Activated CD4-positive, CD25-positive, alpha-beta regulatory T cell treated with anti-CD3 and anti-CD28 coated beads, Interleukin-2, amount 50 U/mL, for 24 hours (primary cell): ENCODE measurements at places on chromosomes 12 and 14.
A peak's percentile ranks its signal among the peaks of the same experiment; 100 is the strongest.

DNA sequence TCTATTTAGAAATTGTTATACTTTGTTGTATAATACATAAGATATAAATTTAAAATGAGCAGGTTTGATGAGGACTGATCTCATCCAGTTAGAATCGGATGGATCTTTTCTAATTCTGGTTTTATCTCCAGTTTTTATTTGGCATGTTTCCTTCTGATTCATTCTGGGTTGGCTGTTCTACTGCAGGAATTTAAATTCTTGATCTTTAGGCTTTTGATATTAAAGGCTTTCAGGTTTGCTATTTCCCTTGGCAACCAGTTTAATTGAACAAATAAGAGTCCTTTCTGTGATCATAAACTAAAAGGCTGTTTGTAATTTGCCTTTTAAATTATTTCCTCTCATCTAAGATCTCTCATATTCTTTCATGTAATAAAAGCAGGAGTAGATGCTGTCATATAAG, 83.4 kb downstream of the PDE6H start:
- ATAC-seq = no peak

- ATAC-seq = no peak
These were observed 2.6 kb downstream of the ELK3 start for GRCh38 chr12:96196781-96197180.

- peak; percentile 8 for ATAC-seq
These were observed 62.5 kb downstream of the CCDC88C start for GRCh38 chr14:91354979-91355685.

- ATAC-seq = peak; percentile 35
These were observed 12.7 kb upstream of the SLC16A7 start for GRCh38 chr12:59583003-59583712.

DNA sequence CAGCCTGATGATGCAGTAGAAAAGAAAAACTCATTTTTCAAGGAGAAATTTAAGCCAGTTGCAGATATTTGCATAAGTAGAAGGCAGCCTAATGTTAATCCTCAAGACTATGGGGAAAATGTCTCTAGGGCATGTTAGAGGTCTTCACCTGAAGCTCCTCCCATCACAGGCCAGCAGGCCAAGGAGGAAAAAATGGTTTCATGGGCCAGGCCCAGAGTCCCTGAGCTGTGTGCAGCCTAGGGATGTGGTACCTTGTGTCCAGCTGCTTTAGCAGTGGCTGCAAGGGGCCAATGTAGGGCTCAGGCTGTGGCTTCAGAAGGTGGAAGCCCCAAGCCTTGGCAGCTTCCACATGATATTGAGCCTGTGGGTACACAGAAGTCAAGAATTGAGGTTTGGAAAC, 1946.7 kb upstream of the FLRT2 start:
- no peak for ATAC-seq

DNA sequence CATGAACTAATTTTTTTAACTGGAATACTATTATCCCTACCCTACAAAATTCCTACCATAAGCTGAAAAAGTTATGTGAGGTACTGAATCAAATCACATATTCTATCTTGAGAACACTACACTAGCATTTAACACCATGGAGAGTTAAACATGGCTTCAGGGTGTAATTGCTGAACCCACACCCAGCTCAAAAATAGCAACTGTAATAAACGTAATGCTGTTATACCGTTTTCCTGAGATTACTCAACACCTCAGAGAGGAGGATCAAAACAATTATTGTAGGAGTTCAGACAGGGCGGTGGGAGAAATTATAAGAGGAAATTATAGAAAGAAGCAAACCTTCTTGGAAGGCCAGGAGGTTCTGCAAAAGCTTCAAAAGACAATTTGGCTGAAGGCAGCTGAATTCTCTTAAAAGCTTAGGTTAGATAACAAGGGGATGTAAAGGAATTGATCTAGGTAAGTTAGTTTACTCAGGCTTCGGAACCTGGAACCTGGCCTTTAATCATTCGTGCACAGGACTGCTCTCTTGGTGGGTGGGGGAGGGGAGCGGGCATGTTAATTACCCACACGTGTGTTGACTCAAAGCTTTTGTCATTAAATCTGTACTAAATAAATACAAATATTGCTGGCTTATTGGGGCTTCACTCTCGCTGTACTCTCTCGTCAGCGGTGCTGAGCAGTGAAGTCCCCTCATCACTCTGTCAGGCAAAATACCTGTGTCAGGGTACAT, 12.1 kb upstream of the IPO8 start:
- no peak for ATAC-seq

- no peak for ATAC-seq
These were observed 29.5 kb downstream of the CCDC198 start for GRCh38 chr14:57464008-57464730.

DNA sequence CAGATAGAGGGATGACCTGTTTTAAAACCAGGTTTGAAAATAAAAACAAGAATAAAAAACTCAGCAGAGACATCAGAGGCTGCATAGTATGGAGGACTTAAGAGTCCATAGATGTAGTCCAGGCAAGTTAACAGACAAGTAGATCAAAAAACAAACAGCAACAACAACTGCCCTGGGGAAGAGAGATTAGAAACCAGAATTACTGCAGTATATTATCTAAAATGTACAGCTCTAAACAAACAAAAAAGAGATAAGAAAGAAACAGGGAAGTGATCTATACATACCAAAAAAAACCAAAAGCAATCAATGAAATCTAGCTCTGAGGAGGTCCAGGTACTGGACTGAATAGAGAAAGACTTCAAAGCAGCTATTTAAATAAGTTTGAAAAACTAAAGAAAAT, 48.8 kb downstream of the ACSM4 start:
- no peak for ATAC-seq

DNA sequence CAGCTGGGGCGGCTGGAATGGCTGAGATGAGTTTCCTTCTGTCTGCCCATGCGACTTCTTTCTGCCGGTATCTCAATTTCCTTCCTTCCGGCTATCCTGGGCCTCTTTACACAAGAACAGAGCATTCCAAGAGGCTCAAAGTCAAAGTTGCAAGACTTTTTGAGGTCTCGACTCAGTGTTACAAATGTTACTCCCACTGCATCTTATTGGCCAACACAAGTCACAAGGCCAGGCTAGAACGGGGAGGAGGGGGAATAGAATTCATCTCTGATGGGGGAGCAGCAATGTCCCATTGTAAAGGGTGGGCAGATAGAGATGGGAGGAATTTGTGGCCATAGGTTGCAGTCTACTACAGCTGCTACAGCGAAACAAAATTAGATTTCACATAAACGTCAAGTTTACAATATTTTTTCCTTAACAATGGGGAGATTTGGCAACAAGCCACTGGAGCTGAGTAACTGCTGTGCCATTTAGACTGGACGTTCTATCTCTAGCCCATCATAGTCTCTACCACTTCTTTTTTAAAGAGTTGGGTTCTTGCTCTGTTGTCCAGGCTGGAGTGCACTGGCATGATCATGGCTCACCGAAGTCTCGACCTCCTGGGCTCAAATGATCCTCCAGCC, 9.5 kb upstream of the NYNRIN start:
- no peak for ATAC-seq

DNA sequence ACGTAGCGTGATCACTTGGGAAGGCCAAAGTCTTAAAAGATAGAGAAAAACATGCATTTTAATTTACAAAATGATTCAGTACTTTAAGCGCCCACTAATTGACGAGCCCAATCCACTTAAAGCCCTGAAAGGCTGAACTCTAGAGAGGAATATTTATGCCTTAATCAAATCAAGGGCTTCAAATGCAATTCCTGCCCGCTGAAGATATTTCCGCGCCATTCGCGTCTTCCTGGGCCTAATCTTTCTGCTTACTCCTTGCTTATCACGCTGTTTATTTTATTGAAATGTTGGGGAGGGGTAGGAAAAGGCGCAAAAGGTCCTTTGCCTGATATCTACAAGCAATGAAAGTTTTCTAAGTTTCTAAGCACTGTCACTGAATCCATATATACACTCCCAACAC, 4.0 kb downstream of the TBX3 start:
- ATAC-seq = no peak

DNA sequence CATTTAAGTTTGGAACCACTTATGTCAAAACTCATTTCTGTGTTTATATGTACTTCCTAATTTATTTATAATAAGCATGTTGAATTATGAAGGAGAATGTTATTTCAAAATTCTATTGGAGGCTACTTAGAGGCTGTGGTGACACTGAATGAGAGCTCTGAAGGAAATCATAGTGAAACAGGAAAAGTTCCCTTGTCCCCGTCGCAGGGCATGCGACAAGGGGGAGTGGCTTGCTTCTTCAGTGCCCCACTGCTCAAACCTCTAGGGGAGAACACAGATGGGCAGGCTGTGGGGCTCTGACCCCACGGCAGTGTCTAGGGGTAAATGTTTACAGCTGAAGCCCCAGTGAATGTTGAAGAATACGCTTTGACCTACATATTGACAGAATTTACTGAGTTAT, 261.9 kb downstream of the RAD51B start:
- no peak for ATAC-seq

- no peak for ATAC-seq
These were observed 1.7 kb downstream of the HNF1A start for GRCh38 chr12:120979862-120980696.

DNA sequence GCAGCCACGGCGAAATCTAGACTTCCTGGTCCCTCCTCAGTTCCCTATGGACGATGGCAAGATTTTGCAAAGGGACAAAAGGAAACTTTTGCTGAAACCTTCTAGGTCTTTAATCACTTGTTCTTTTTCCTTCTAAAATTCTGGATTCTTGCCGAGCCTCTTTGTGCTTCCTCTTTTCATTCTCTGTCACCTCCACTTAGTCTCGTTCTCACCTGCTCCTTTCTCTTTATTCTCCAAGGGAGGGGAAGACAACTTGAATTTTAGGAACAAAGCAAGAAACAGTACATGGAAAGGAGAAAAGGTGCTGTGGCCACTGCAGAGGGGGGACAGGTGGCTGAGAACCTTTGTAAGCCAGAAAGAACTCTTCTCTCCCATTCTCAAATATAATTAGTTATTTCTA, 194.8 kb downstream of the CACNA1C start:
- ATAC-seq = no peak

DNA sequence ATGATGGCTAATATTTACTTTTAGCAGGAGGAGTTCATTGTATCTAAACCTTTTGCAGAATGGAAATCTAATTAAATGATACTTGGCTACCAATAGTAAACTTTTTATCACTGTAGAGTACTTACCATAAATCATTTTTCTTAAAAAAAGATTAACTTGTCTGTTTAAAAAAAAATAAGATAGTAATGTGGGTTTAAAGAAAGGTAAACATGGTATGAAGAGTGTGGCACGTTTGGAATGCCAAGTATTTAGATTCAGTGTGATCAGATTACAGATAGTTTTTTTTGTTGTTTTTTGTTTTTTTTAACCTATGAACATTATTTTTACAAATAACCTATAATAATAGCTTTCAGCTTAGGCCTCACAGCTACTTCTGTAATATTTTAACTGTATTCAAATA, 25.8 kb downstream of the KTN1 start:
- no peak for ATAC-seq

- ATAC-seq = no peak
These were observed 52.3 kb downstream of the TSPAN9 start for GRCh38 chr12:3129301-3130056.

- no peak for ATAC-seq
These were observed 40.2 kb downstream of the SH2B3 start for GRCh38 chr12:111445726-111446581.

DNA sequence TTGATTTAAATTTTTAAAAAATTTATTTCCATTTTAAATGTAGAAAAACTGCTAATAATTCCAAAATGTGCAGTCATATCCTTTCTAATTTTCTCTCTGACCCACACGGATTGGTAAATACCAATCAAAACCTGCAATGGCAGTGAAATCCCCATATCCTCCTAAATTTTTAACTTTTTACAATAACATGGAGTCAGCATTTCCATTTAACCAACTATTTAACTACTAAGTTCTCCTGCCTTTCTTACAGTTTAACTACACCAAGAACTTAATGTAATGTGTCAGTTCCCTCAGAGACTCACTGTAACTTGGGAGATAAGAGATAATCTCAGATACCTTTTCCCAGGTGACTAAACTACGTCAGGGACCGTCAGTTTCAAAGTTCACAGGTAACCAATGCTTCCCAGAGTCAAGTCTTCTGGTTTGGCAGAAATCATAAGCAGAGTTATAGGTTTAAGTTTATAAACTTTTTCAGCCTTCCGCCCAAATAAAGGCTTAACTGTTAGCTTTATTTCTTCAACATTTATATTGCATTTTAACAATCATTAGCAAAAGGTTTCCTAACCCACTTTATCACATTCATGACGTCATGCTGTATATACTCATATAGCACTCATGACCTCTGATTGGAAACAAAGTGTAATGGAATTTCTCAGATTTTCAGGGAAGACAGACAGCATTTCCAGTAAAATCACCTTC, 7.6 kb downstream of the KRAS start:
- no peak for ATAC-seq

DNA sequence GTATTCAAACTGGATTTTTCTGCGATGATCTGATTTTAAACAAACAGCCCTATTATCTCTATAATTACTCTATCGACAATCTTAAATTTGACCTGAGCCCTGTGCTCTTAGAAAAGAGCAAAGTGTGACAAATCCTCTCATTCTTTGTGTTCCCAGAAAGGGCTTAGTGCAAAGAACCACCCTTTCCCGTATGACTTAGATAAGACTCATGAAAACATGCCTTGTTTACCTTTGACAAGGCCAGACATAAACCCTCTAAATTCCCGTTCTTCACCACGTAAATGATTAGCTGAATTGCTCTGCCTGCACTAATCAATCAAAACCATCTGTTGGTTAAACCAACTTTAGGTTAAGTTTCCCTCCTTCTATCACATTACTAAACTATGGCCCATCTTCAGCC, 285.7 kb upstream of the SEL1L start:
- ATAC-seq = no peak

DNA sequence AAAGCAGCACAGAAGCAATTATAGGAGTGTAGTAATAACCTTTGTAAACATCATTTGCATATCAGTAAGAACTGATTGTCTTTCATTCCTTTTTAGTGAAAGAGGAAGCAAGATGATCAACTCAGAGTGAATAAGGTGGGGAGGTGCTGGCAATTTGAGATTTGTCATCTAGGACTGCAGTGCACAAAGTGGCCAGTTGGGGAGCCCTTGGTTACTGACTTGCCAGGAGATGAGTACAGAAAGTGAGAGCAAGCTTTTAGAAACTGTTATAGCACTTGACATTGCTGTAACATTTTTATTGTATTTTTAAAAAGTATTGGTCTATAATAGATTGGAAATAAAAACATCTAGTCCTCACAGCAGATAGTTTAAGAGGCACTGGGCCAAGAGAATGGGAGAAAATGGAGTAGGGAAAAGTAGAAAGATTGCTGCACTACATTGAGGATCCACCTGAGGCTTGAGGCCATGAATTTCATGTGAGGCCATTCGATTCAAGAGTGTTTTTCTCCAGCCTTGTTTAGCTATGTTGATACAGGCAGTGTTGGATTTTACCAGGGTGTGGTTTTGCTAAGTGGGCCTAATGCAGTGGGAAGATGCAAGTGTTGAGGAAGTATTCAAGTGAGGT, 98.2 kb downstream of the SNAPC1 start:
- peak; percentile 79 for ATAC-seq

DNA sequence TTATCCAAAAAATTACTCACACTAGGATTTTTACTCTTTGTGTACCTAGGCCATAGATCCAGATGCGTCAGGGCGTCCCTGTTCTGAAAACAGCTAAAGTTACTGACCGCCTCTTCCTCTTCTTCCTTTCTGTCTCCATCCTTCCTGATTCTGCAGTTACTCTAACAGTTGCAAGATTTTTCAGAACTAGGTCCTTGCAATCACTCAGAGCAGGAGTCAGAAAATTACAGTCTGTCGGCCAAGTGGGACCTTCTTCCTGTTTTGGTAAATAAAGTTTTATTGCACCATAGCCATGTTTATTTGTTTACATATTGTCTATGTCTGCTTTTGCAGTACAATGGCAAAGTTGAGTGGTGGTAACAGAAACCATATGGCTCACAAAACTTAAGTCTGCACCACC, 25.6 kb upstream of the FGF6 start:
- ATAC-seq = no peak
